ENCODE measurements at places on chromosomes 5 and 9.

DNA sequence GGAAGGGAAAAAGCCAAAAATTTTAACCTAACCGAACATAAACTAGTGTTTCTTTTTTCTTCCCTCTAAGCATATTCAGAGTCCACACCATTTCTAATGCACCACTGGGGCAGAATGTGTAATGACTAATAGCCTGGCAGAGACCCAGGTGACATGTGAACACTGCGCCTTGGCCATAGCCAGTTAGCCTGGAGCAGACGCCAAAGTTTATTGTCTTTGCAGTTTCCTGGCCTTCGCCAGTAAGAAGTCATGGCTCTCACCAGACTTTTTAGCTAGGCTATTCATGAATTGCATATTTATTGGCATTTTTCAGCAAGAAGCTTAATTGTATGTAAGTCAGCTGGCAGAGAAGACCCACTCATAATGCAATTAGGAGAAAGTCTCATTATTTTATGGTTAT, 182.8 kb upstream of the SLC27A6 start:
- DNase-seq = no peak

DNA sequence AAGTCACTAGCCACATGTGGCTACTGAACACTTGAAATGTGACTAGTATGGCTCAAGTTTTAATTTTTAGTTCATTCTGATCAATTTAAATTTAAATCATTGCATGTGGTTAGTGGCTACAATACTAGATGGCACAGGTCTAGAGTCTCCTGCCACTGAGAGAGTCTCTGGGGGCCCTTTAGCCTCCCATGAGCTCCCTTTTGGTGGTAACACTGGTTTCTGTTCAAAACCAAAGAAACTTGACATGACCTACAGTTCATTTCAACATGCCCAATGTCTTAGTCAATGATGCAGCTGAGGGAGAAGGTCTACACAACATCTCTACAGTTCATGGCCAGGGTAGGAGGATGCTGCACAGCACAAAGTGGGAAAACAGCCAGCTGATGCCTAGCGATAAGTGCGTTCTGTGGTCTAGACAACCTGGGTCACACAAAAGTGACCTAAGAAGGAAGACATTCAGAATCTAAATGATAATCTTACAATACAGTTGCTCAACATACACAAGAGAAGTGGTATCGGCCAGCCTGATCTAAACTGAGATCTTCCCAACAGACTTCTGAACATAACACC, 121.0 kb downstream of the AUH start:
- no peak for DNase-seq

DNA sequence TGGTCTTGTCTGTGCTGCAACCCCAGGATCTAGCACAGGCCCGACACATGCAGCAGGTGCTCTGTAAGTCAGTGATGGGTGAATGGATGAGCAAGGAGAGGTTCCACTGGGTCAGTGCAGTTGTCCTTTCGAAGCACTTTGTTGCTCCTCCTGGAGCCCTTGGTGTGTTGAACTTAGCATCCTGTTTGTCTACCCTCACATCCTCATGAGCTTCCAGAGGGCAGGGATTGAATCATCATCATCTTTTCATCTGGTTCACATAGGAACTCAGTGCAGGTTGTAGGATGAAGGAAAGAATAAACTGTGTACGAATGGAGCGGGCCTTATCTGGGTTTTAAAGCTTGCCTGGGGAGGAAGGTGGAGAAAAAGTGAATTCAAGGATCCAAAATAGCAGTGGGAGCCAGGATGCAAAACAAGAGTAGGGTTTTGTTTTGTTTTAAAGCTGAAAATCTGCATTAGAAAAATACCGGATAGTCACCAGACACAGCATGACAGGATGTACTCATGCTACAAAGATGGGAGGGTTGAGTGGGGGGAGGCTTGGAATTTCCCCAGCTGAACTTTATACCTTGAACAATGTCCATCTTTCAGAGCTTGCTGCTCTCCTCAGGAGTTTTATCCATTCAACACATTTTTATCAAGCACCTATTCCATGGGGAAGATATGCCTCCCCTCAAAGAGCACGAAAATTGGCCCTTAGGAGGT, 55.8 kb downstream of the PTTG1 start:
- no peak for DNase-seq

DNA sequence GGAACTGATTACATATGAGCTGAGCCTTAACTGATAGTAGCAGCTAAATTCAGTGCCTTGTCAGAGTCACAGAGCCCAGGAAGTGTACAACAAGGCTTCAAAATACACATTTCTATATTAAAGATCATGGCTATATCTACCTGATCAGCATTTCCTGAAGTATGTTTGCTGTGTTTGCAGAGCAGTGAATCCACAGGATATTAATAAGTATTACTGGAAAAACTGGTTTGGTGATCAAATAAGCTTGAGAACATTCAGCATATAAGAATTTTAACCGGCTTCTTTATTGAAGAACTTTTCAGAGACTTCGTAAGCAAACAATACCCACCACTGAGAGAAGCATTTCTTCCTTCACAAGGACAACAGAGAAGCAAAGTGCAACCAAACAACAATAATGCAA, 227.0 kb downstream of the ELAVL2 start:
- DNase-seq = no peak

DNA sequence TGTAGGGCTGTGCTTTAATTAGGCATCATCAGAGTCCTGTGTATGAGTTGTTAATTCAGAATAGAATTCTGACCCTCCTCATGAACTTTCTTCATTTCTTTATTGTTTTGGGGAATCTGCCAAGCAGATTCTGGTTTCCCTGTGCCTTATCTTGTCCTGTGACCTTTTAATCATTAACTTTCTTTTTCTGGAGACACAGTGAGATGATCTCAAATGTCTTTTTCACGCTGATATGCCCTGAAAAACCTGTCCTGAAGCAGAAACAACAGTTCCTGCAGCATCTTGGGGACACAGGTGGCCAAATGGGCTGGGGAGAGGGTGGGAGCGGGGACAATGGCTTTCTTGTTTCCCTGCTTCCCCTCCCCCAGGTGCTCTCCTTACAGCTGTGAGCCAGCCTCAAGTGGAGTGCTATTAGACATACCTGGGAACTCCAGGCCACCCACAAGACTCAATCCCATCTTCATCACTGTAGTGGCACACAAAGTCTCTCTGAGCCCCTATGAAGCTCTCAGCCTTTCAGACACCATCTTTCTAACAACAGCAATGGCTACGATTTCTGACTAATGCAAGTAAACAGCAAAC, 213.8 kb downstream of the ATP10B start:
- DNase-seq = no peak

GRCh38 chr5:89090037-89090436, 207.1 kb upstream of the MEF2C start:
- DNase-seq = no peak

DNA sequence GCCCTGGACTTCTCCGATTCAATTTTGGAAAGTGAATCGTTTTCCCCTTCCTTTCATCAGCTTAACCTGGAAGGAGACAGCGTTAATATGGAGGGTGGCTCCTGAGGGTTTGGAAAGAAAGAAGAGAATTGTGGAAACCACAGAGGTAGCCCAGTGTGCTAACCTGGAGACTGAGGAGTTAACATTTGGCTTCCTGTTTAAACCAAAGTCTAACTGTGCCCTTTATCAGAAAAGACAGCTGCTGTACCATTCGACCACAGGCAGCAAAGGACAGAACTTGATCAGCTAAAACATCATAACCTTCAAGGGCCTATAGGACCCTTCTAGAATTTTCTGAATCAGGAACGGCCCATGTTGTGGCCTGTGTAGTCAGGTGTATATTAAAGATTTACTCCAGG, 735 bp downstream of the IDNK start:
- no peak for DNase-seq

DNA sequence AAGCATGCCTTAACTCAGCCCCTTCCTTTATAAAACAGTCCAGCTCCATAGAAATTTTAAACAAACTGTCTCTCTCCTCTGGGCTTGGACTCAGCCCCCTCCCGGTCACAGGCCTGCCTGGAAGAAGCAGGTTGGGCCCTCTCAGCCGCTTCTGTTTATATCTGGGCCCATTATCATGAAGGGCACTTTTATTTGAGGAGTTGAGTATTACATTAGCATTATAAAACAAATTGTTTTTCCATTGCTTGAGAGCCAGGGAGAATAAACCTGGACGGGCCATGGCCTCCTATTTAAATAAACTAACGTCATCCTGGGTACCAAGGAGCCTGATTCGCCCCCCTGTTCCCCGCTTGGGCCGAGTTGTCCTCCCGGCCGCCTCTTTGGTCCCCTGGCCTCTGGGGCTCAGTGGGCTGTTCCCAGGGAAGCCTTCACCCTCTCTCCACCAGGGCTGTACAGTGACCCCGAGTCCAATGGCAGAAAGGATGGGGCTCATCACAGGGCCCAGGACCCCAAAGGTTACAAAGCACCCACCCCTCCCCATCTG, 13.2 kb downstream of the IRX2 start:
- no peak for DNase-seq

GRCh38 chr9:138063033-138063432, 185.5 kb downstream of the CACNA1B start:
- DNase-seq = peak; percentile 23

- DNase-seq = no peak
These were observed 47.7 kb upstream of the TEX48 start for GRCh38 chr9:114729706-114730105.

Data from left forelimb (tissue), 1 donor.